T-helper 22 cell (primary cell): ENCODE measurements at places on chromosomes 16 and 17.

DNA sequence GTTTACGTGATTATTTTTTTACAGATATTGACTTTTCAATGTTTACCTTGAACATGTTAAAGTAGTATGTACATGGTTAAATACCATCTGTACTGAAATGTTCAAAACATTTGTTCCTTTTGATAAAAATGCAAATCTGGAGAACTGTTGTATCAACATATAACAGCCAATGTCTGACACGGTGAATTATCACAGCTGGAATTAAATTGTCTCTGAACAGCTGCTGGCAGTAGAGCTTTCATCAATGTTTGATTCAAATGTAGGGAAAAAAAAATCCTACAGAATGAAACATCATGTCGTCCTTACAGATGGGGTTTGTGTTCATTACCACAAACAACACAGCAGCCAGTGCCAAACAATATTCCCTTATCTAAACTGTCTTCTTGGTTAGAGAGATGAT, 79.9 kb downstream of the TOX3 start:
- no peak for DNase-seq

GRCh38 chr17:66538776-66539175, 236.4 kb downstream of the PRKCA start:
- no peak for DNase-seq

DNA sequence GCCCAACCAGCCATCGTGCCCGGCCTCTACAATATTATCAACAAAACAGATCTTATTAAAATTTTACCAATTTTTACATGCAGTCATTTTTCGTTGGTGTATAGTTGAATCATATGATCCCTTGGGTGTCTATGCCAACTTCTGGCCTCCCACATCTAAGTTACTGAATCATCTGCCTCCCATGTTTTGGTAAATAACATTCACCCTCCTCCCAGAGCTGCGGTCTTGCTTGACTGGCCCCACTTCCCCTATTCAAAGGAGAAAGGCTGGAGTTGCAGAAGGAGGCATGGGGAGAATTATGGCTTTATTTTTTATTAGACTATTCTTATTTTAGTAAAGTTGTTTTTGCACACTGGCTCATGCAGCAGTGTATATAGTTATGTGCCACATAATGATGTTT, 18.5 kb upstream of the CCL23 start:
- DNase-seq: no peak

GRCh38 chr17:43465049-43465448, 18.7 kb upstream of the DHX8 start:
- DNase-seq: no peak

DNA sequence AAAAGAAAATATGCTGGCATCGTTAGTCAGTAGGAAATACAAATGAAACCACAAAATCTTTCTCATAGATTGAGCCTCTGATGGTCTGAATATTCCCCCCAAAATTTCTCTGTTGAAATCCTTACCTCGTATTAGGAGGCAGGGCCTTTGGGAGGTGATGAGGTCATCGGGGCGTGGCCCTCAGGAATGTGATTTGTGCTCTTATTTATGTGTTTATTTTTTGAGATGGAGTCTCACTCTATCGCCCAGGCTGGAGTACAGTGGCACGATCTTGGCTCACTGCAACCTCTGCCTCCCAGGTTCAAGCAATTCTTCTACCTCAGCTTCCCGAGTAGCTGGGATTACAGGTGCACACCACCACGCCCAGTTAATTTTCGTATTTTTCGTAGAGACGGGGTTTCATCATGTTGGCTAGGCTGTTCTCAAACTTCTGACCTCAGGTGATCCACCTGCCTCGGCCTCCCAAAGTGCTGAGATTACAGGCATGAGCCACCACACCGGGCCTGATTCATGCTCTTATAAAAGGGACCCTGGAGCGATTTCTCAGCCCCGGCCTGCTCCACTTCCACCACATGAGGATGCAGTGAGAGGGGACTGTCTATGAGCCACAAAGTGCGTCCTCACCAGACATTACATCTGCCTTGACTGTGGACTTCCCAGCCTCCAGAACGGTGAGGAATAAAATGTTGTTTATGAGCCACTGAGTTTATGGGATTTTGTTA, 53.1 kb downstream of the DNAH17 start:
- DNase-seq: no peak

DNA sequence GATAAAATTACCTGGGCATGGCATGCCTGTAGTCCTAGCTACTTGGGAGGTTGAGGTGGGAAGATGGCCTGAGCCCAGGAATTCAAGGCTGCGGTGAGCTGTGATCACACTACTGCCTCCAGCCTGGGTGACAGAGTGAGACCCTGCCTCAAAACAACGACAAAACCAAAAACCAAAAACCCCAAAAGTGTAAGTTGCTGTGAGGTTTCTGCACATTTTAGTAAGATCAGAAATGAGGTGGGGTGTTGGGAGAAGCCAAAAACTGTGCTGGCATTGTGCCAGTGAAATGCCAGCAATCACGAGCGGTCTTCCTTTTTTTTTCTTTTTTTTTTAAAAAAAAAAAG, 114.6 kb downstream of the PITPNC1 start:
- DNase-seq: no peak

DNA sequence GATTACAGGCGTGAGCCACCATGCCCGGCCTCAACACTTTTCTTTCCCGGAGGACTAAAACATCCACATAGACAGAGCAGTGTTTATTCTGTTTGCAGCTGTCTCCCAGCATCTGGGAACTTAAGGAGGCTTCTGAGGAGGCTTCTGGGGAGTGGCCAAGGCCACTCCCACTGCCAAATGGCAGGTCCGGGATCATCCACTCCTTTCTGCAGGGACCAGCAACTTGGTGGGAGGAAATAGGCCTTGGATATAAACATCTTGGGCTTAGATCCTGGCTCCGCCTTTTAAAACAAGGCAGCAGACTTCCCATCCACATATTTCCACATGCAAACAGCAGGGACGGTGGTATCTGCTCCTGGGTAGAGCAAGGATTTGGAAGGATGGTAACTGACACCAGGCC, 14.1 kb upstream of the SPATA32 start:
- DNase-seq: no peak

DNA sequence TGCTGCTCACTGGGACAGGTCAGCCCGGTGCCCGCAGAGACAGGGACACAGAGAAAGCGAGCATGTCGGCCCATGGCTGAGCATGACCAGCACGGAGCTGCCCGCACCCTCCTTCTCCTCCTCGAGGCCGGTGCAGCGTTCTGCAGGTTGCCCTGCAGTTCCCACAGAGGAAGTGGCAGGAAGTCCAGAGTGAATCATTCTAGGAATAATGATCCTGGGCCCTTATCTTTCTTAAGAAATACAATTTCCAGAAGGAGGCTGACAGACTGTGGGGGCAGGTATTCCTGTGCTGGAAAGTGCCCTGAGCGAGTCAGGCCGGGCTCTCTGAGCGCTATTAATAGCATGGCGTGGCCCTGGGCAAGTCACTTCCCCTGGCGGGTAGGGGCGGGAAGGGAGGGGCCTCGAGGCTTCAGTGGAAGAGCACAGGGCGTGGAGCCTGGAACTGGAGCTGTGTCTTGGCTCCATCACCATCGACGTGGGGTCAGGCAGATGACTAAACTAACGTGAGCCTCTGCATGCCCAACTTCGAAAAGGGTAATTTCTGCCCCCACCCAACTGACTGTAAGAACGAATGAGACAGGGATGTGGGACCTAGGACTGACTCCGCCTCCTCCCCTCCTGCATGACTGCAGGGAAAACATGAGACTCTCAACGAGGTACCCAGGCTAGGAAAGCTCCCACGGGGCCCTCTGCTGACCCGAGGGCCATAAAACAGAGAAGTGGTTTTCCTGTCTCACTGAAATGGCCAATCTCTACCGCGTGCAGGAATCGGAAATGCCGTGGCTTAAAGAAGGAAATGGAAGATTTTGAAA, 9.8 kb downstream of the TMEM204 start:
- DNase-seq: peak; percentile 21

GRCh38 chr17:78826836-78827509, 13.6 kb downstream of the USP36 start:
- no peak for DNase-seq

- DNase-seq: no peak
These were observed 1.6 kb downstream of the TBC1D10B start for GRCh38 chr16:30368792-30369090.

- DNase-seq: no peak
These were observed 62.0 kb downstream of the GAS7 start for GRCh38 chr17:10136258-10136981.

GRCh38 chr17:30549864-30550511, 72.8 kb downstream of the GOSR1 start:
- no peak for DNase-seq

DNA sequence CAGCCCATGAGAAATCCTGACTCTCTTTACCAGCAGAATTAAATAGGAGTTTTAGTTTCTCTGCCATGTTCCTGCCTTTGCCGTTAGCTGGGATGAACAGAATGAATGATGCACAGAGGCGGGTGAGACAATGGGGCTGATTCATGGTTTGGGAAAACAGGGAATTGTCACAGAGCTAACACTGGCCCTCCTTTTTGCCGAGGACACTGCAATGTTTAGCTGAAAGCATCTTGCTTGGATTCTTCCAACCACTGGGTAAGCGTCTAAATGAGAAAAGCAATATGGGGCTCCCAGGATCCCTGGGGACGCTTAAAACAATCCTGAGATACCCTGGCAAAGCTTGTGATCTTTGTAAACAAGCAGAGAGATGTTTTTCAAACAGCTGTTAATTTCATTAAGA, 12.8 kb upstream of the PAFAH1B1 start:
- DNase-seq: no peak

DNA sequence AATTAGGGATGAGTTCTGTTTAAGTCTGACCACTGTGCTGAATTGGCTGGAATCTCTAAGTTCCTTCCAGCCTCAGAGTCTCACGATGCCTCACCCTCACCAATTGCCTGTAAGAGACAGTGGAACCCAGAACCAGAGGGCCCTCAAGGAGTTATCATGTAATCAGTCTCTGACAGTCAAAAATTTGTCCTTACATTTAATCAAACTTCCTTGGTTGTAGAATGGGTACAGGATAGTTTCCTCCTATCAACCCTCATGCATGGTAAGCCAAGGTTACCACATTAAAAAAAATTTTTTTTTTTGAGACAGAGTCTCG, 83.2 kb downstream of the CDK5R1 start:
- no peak for DNase-seq

DNA sequence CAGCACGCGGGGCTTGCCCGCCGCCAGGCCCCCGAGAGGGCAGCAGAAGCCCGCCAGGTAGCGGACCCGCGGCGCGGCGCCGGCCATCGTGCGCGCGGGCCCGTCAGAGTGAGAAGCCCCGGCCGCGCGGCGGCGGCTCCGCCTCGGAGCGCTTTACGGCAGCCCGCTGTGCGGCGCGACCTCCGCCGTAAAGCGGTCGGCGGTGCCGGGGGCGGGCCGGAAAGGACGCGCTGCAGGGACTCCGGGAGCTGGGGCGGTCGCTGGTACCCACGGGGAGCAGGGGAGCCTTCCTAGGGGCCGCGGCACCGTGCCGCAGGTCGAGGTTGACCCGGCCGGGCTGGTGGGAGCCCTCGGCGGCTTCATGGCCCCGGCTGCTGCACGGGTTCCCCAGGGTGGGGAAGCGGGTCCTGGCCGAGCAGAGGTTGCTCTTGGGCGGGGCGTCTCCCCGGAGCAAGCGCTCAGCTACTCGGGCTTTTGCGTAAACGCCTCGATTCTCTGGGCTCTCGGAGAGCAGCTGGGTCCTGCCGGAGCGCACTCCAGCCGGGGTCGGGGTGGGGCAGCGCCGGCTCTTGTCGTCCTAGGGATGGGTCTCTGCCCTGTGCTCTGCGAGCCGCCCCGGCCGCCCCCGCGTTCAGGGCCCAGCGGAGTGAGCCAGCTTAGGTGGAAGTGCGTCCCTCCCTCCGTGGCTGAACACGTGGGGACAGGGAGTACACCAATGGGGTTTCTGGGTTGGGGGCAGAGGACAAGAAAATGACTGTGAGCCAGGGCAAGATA, at the start of gene FAAP100:
TSS of gene FAAP100 (minus strand) at position 110 of the 774 bp plus-strand sequence. CDS start at position 87, 23 bp downstream.
- peak; percentile 71 for DNase-seq
